HT-29 (cell line): ENCODE measurements at places on chromosomes 5 and 9.

- DNase-seq = no peak
Measured at GRCh38 chr5:32096891-32097595, 77.1 kb downstream of the GOLPH3 start.

DNA sequence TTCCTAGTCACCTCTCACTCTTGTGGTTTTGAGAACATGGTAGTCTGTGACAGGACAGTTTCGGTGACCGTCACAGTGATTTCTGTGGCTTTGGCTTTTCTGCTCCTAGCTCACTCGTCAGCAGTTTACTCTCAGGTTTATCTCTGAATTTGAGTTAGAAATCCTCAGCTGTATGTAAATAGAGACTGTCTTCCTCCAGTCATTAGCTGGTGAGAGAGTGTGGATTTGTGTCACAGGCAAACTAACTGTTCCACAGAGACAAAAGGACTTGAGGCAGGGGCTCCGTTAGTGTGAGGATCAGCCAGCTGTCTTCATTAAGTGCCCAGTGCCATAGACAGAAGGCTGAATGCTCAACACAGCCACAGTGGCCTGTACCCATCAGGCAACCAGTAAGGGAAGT, 131.4 kb downstream of the CD180 start:
- no peak for DNase-seq

DNA sequence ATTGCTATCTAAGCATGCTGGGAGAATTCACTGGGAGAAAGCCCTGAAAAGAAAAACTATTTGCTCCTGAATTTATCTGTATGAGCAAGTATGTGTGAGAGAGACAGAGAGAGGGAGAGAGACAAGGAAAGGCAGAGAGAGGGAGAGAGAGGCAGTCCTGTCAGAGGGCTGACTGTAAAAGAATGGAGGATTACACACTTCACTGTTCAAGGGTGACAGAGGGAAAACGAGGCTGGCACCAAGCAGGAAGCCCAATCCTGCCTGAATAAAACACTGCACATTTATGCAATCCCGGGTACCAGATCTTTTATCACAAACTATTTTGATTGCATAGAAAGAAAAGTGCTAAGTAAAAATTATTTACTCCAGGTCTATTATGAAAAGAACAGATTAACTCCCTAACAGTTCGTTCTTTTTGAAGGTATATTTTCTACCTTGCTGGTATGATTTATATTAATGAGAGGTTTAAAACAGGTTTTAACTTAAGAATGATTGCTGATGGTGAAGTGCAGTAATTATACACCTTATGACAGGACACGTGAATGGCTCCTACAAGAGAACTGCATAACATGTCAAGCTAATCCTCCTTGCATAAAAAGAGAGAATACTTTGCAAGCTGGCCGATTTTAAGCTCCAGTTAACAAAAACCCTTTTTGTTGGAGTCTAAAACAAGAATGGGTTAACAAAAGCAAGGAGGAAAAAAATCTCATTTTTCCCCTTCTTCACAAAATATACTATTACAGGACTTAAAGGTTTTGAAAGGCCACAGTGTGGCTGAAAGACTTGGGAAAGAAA, 82.5 kb downstream of the NFIB start:
- DNase-seq = no peak

DNA sequence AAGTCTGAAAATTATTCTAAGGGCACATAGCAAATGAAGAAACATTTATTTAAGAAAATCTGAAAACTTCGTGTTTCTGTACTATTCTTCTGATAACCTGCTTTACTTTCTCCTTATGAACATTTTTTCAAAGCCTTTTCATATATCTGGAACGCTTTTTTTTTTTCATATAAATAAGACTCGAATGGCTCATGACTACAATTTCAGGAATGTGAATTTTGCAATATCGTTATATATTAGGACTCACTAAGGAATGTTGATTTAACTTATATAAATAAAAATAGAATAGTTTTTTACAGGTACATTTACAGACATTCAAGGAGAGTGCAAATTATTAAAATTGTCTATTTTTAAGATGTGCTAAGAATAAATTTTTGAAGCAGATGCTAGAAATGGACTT, 42.9 kb downstream of the GPBP1 start:
- DNase-seq = no peak

- DNase-seq = no peak
Measured at GRCh38 chr5:77232574-77233358, 22.3 kb downstream of the PDE8B start.

GRCh38 chr5:96260009-96260408, 173.0 kb downstream of the PCSK1 start:
- no peak for DNase-seq

DNA sequence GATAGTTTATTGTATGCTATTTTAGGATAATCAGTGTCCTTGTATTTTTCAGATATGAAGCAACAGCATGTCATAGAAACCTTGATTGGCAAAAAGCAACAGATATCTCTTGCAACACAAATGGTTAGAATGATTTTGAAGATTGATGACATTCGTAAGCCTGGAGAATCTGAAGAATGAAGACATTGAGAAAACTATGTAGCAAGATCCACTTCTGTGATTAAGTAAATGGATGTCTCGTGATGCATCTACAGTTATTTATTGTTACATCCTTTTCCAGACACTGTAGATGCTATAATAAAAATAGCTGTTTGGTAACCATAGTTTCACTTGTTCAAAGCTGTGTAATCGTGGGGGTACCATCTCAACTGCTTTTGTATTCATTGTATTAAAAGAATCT, 14.5 kb downstream of the CCT5 start:
- no peak for DNase-seq

DNA sequence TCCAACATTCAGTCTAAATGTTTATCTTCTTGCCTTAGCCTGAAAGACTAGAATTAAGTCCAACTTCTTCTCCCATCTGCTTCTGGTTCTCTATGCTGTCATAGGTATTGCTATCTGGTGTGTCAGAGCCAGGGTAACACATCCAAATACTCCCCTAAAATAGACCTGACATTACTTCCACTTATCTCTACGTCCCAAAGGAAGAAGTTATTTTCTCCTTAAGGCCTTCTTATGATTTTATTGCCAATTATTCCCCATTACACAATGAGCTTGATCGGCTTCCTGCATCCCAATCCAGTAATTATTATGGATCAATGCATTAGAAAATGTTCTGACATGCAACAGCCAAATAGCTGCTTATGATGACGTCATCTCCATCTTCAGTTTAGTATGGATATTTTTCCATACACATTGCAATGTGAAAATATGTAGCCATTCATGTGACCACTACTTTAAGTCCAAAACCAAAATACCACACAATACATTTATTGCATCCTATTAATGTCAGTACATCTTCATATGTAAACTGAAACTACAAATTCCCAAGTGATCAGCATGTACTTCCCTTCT, 555.5 kb downstream of the MAT2B start:
- no peak for DNase-seq

- DNase-seq = no peak
Measured at GRCh38 chr9:77783518-77783917, 135.4 kb upstream of the GNA14 start.

DNA sequence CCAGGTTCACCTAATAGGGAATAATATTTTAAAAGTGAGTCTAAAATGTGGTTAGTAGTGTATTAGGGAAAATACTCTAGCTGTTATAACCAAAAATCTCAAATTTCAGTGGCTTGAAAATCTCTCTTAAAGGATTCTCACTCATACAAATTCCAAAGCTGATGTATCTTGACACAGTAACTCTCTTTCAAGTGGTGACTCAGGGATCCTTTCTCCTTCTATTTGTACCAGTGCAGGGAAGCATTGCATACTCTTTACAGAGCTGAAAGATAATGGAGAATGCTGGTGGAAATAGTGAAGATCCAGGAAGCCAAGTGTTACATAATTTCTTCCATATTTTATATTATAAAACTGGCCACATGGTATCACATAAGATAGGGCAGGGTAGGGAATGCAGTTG, 560.2 kb upstream of the CDH9 start:
- no peak for DNase-seq

DNA sequence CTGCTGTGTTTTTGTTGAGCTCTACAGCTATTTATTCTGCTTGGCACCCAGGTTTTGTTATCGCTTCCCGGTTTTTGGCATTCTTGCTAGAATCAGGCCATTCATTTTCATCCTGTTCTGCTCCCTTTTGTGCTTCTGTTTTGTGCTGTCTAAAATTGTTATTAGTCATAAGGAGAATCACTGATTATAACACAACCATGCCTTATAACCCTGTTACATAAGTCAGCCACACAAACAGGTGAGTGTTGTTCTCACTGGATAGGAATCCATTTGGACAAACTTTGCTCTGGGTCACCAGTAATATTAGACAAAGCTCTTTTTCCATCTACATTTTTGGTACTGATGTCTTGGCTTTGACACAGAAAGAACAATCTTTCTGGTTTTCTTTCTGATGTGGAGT, 622.8 kb downstream of the PSAT1 start:
- no peak for DNase-seq

DNA sequence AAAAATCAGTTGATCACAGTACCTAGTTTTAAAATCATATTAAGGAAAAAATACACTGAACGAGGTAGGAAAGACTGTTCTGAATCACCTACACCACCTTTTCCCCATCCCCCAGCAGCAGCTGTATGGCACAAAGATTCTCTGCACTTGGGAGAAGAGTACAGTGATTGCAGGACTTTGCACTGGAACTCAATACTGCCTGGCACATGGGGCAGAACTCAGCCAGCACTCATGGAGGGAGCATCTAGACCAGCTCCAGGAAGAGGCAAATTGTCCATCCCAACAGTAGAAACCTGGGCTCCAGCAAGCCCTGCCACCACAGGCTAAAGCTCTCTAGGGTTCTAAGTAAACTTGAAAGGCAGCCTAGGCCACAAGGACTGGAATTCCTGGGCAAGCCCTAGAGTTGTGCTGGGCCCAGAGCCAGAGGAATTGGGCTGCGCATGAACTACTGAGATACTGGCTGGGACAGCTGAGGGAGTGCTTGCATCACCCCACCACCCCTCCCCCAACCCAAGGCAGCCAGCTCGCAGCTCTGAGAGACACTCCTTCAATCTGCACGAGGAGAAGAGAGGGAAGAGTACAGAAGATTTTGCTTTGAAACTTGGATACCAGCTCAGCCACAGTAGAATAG, 654.4 kb upstream of the CDH6 start:
- DNase-seq = no peak

GRCh38 chr9:113888976-113889375, 12.9 kb downstream of the ZNF618 start:
- no peak for DNase-seq

DNA sequence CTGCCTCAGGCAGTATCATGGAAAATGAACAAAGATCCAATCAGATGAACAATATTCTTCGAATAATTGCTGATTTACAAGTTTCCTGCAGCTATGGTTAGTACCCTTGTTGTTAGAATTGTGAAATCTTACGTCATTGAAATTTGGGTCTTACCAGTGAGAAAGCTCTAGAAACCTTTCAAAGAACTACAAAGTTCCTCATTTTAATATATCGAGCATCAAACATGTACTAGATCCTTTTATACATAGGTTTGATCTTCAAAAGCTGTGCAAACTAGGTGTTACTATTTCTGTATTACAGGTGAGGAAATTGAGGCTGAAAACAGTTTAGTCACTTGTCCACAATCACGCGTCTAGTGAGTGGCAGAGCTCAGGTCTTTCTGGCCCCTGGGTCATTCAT, 43.7 kb upstream of the ANGPTL2 start:
- DNase-seq = no peak

DNA sequence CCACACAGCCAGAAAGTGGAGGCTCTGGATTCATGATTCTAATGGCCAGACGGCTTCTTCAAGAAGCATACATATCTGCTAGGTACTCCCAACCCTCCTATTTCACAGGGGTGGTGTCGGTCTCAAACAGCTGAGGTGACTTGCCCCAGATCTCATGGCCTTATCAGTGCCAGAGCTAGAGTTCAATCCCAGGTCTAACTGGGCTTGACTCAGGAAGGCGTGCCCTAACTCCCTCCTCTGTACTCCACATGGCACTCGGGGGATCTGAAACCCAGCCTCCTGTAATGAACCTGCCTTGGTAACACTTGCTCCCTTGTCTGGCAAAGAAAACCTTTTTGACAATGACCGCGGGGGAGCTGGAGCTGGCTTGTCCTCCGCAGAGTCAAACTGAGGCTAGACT, 2.1 kb downstream of the QRFP start:
- DNase-seq = no peak

- no peak for DNase-seq
Measured at GRCh38 chr9:85871008-85871407, 69.9 kb upstream of the NAA35 start.

- DNase-seq = no peak
Measured at GRCh38 chr9:134706522-134706921, 64.9 kb downstream of the COL5A1 start.

DNA sequence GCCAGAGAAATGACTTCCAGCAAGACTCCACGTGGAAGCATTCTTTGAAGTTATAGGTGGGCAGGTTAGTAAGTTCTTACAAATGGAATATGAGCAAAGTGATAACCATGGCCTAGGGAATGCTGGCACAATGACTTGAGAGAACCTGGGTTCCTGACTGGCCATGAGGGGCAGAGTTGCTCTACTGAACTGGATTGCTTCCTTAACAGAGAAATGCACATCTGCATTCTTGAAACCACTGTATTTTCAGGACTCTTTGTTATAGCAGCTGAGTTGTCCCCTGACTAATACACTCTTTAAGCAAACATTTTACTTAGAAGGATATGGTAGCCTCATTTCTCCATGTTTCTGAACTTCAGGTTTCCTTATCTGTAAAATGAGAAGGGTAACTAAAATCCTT, 108.3 kb upstream of the GNA14 start:
- peak; percentile 13 for DNase-seq

GRCh38 chr9:119370816-119371215, 1.6 kb upstream of the BRINP1 start:
- peak; percentile 25 for DNase-seq

DNA sequence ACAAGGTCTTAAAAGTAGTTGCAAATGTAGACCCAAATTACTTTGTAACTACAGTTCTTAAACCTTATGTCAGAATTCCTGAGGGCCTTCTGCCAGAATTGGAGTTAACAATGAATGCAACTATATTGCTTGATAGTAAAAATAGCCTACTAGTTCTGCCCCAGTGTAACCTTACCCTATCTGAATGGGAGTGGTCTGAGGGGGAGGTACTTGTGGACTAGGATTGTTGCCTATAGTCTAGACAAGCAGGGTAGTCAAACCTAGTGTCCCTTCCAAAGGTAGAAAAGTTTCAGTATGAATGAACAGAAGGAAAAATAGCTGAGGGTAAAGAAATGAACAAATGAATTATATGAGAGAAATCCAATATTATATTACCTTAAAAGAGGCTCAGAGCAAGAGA, 242.2 kb downstream of the PJA2 start:
- no peak for DNase-seq

GRCh38 chr5:72608297-72608696, 101.1 kb upstream of the ZNF366 start:
- no peak for DNase-seq
